Astrocyte (in vitro differentiated cells and primary cell): ENCODE measurements at places on chromosomes 7 and 10. TPM values are rescaled to one million over a fixed set of nuclear protein-coding genes. Genes with fewer than 3 reads are reported as not detected.
A peak's percentile ranks its signal among the peaks of the same experiment; 100 is the strongest.

The FLNC gene
- 308 and 364 TPM in 2 replicates for total RNA-seq

The CYP17A1 gene
- total RNA-seq, result not detected in 2 replicates

The AGBL3 gene
- 0.72 and 0.91 TPM in 2 replicates for total RNA-seq

GRCh38 chr10:36493516-36493880 is 631.9 kb upstream of the ANKRD30A start:
- no peaks in the 10 kb centered on the region for H3K36me3 ChIP-seq
- peak; percentile 50 for DNase-seq
- no peaks in the 10 kb centered on the region for H3K27me3 ChIP-seq
- peak overlapping the region; percentile 87 for H3K27ac ChIP-seq
- peaks cover 38% of the 10 kb centered on the region for H3K4me1 ChIP-seq
